ENCODE measurements at places on chromosomes 16 and 17. TPM values are rescaled to one million over a fixed set of nuclear protein-coding genes. Genes with fewer than 3 reads are reported as not detected.

- DNase-seq = no peak
Observed at GRCh38 chr16:11030990-11031510, 86.7 kb downstream of the CLEC16A start.

The CMTM1 gene
- total RNA-seq = 8.4 TPM

The LRRC75A gene
- total RNA-seq = 2.5 TPM

The ABAT gene
- 9.8 TPM for total RNA-seq

The VTN gene
- total RNA-seq = 1.3 TPM
